ENCODE measurements at places on chromosomes 4 and X.

- no peak for DNase-seq
Observed at GRCh38 chr4:55578341-55579010, 13.6 kb downstream of the PDCL2 start.

DNA sequence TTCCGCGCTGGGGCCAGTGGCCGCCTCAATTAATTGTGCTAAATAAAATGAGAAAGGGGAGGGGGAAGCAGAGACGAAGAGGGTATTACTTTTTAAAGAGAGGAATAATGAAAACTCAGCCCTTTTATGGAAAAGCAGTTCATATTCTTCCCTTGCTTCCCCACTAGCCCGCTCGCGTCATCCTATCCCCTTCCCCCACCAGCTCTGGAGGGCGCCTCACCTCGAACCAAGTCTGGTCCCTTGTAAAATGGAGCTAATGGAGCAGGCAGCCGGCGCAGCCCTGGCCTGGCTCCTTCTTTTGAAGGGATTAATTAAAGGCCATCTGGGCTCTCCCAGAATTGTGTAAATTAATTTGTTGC lies 511 bp upstream of the NKX6-1 start:
- no peak for DNase-seq

DNA sequence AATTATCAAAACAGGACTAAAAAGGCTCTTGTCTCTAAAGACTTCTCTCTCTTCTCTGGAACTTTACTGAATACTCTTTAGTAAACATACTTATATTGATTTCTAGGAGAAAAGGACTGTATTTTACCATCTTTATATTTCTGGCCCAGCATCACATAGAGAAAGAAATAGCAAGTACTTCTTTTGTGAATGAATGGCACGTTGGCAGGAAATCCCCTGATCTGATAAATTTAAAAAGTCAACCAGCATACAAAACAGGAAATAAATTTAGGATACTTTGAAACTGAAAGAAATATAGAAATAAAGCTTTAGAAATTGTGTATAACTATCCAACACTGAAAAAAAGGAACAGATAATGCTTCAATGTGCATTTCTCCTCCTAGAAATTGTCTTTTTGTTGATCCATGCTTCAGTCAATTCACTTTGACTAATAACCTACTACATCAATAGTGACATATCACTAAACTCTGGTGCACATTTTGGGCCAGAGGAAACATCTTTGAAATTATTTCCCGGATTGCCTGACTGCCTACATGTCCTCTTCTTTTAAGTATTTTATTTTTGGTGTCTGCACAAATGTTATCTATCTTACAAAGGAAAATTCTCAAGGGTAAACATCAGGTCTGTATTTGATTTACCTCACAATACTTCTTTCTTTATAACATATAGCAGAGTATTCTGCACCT lies 183.5 kb upstream of the FSTL5 start:
- DNase-seq, result no peak

DNA sequence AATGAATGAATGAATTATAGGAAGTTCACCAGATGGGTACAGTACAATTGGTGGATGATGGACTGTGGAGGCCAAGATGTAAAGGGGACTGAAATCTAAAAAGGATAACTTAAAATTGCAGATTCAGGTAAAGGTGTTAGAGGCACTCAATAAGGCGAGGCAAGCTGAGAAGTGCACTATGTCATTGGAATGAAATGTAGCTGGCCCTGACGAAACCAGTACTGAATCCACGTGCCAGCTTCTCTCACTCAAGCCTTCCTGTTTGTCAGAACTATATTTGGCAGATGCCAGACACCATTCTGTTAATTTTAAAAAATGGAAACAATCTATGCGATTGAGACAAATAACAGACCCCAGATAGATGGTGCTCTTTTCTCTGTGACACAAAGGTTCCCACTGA lies 1039.1 kb upstream of the TENM3 start:
- DNase-seq, result no peak

- DNase-seq, result no peak
Observed at GRCh38 chrX:119071381-119071780, 1.4 kb upstream of the CT47C1 start.

GRCh38 chrX:108131471-108131870 lies 39.9 kb downstream of the ATG4A start:
- DNase-seq, result no peak

- no peak for DNase-seq
Observed at GRCh38 chr4:26476545-26476944, 13.7 kb downstream of the CCKAR start.

- peak; percentile 75 for DNase-seq
Observed at GRCh38 chr4:38210396-38211114, 250.4 kb downstream of the PTTG2 start.

- DNase-seq, result no peak
Observed at GRCh38 chr4:69051576-69051943, 44.7 kb upstream of the UGT2B7 start.

- DNase-seq, result peak; percentile 12
Observed at GRCh38 chrX:17635231-17635630, 102.1 kb upstream of the SCML1 start.

- peak; percentile 30 for DNase-seq
Observed at GRCh38 chr4:7381221-7381889, 53.4 kb downstream of the PSAPL1 start.

- DNase-seq, result no peak
Observed at GRCh38 chr4:54386042-54386669, 157.1 kb downstream of the PDGFRA start.

DNA sequence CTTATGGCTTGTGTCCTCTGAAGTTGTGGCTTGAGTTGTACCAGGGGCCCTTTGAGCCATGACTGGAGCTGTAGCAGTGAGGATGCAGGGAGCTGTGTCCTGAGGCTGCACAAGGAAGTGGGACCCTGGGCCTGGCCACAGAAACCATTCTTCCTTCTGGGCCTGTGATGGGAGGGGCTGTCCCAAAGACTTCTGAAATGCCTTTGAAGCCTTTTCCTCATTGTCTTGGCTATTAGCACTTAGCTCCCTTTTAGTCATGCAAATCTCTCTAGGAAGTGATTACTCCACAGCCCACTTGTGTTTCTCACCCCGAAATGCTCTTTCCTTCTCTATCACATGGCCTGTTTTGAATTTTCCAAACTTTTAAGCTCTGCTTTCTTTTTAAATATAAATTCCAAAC lies 92.4 kb downstream of the FHDC1 start:
- no peak for DNase-seq

DNA sequence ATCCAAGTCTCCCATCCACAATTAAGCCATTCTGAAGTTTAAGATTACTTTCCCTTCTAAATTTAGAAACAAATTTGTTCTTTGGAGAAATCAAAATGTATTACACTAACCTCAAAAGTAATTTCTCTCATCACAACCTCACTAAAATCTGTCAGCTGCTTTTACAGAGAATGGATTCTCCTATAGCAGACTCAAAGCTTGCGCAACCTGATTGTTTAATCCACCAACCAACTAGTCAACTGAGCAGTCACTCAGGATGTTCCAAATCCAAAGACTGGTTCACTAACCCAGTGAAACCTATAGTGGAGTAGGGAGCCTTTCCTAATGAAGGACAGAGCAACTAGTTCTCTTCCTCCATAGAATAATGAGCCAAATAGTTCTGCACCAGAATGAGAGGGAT lies 44.3 kb downstream of the RCHY1 start:
- DNase-seq, result no peak

DNA sequence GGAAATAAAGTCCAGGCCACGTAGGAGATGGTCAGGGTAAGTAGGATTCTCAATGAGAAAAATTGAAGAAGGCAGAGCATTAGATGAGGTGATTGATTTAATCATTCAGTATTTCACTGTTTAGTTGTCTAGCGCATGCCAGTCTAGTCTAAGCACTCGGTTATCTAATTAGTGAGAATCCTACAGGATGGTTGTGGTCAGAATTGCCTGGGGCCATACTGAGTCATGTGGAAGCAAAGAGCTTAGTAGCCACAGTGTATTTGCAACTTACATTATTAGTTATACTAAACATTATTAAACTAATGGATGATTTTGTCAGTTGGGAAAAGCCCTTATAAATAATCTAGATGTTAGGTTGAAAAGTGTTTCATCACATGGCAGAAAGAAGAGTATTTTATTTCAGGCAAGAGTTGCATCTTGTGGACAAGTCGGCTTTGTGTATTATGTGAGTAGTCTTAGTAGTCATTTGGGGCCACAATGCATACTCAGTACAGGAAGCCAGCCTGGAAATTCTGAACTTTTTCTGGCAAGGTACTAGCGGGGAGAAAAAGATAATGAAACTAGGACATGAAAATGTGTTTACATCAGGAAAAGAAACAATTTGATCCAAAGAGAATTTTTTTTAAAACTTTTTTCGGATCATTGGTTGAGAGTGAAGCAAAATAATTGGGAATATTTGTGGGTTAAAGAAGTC lies 31.9 kb downstream of the CPEB2 start:
- DNase-seq, result peak; percentile 22

DNA sequence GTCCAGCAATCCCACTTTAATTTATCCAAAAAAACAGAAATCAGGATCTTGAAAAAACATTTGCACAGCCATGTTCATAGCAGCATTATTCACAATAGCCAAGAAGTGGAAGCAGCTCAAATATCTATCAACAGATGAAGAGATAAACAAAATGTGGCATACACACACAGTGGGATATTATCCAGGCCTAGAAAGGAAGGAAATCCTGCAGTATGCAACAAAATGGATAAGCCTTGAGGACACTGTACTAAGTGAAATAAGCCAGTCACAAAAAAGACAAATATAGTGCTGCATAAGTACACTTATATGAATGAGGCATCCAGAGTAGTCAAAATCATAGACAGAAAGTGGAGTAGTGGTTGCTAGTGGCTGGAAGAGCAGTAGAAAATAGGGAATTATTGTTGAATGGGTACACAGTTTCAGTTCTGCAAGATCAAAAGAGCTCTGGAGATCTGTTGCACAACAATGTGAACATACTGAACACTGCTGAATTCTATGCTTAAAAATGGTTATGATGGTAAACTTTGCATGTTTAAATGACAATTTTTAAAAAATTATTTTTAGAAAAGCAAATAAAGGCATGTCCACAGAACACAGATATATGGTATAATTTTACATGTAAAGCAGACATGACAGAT lies 25.6 kb downstream of the CHM start:
- no peak for DNase-seq

DNA sequence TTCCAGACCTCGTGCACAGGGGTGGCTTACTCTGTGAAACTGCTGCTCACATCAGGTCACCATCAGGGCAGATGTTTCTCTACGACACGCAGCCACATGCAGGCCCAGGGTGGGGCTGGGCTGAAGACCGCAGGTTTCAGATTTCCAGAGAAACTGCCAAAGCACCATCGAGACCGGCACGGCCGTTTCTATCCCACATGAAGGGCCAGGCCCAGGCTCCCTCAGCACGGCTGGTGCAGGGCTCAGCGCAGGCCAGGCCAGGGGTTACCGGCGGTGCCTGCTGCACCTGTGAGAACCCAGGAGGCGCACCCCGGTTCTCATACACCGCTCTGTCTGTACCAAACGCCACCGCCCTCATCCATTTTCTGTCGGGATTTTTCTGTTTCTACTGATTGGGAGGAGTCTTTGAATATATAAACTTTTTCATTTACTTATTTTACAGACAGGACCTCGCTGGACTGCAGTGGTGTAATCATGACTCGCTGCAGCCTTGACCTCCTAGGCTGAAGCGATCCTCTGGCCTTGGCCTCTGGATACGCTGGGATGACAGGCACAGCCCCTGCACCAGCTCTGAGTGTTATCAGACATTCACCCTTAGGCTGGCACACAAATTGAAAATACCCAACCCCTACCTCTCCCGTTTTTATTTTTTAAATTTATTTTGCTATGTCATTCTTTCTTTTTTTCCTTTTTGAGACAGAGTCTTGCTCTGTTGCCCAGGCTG lies 17.1 kb downstream of the CTBP1 start:
- DNase-seq, result no peak

- DNase-seq, result no peak
Observed at GRCh38 chr4:27412613-27413012, 552.0 kb downstream of the STIM2 start.

DNA sequence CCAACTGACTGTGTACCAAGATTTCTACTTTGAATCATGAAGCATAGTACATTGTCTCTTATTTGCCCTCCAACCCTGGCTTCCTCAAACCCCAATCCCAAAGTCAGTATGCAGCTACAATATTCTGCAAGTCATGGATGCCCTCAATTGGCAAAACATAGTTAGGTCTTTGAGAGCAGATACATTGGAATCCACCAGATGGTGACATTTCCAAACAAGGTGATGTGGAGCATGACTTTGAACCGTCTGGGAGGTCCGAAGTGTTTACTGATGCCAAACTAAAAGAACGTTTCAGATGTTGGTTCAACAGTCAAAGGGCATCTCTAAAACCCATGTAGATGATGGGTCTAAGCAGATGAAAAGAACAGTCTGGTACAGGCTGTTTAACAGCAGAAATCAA lies 43.7 kb upstream of the FRMD7 start:
- DNase-seq, result no peak

DNA sequence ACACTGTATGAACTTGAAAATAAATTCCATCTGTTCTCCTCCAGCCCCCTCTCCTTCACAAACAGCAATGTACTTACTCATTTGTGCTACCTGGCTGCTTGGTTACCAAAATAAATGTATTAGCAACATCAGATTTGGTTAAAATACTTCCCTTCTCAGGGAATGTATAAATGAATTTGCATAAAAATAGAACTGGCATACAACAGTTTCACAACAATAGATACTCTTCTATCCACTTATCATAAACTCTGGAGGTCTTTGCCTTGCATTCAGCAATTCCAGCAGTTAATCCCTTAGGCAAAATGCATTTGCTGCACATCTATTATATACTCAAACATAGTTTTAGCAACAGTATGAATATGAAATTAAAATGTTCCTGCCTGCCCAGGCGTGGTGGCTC lies 658.2 kb downstream of the CENPC start:
- no peak for DNase-seq

DNA sequence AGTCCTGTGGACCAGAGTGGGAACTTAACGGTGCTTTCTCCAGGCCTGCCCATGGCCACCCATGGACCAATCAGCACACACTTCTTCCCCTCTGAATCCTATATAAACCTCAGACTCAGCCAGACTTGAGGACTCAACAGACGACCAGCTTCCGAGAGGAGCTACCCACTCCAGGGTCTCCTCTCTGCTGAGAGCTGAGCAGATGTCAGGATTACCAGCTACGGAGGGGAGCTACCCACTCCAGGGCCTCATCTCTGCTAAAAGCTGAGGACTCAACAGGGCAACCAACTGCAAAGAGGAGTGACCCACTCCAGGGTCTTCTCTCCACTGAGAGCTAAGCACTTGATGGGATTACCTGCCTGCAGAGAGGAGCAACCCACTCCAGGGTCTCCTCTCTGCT lies 80.0 kb upstream of the DDX60 start:
- no peak for DNase-seq
